Activated CD8-positive, alpha-beta memory T cell treated with anti-CD3 and anti-CD28 coated beads, Interleukin-2, amount 10 ng/mL, durations not matched to agents 7 days and 5 days (primary cell): ENCODE measurements at places on chromosomes 16 and 17.

DNA sequence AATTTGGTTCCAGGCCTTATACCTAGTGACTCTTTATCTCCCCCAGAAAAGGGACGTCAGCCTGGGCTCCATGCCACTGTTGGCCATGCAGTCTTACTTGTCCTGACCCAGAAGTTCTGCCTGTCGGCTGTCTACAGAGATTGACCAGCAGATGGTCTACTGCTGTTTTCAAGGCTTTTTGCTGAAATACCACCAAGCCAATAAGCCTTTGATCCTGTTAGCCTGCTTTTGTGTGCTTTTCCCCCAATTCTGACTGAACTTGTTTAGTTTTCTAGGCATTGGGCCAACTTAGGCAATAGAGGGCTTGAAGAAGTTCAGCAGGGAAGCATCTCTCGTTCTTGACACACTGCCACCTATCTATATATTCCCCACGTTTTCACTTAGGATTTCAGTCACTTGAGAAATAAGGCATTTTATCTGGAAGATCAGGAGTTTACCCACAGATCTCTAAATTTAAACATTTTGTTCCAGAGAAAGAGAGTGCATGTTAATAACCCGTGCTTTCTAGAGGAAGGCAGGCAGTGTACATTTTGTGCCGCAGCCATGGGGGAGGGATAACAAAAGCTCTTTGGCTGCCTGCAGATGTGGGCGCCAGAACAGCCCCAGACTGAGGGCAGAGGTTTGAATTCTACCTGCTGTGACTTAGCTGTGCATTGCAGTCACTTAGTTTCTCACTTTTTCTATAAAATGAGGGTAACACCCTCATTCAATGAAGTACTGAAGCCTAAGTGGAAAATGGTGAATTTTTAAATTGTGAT lies 12.3 kb upstream of the CARMIL2 start:
- no peak overlapping the region for H3K27ac ChIP-seq
- H3K36me3 ChIP-seq: peaks cover 37% of the 10 kb centered on the region
- no peaks in the 10 kb centered on the region for H3K27me3 ChIP-seq
- H3K4me1 ChIP-seq: no peaks in the 10 kb centered on the region
- no peak for DNase-seq

GRCh38 chr17:42632949-42633444 lies 23.5 kb downstream of the TUBG1 start:
- H3K4me1 ChIP-seq: no peaks in the 10 kb centered on the region
- DNase-seq: no peak
- no peaks in the 10 kb centered on the region for H3K36me3 ChIP-seq

GRCh38 chr17:2151358-2152033 lies 96.6 kb downstream of the HIC1 start:
- no peak overlapping the region for H3K4me3 ChIP-seq
- H3K36me3 ChIP-seq: peaks cover 24% of the 10 kb centered on the region
- H3K4me1 ChIP-seq: peaks cover 4% of the 10 kb centered on the region

- peaks cover 20% of the 10 kb centered on the region for H3K4me1 ChIP-seq
- no peak for DNase-seq
- no peak overlapping the region for H3K27ac ChIP-seq
- H3K27me3 ChIP-seq: no peaks in the 10 kb centered on the region
- H3K4me3 ChIP-seq: no peak overlapping the region
- H3K36me3 ChIP-seq: peaks cover 39% of the 10 kb centered on the region
Measured at GRCh38 chr17:45077643-45078042, 16.5 kb downstream of the NMT1 start.

DNA sequence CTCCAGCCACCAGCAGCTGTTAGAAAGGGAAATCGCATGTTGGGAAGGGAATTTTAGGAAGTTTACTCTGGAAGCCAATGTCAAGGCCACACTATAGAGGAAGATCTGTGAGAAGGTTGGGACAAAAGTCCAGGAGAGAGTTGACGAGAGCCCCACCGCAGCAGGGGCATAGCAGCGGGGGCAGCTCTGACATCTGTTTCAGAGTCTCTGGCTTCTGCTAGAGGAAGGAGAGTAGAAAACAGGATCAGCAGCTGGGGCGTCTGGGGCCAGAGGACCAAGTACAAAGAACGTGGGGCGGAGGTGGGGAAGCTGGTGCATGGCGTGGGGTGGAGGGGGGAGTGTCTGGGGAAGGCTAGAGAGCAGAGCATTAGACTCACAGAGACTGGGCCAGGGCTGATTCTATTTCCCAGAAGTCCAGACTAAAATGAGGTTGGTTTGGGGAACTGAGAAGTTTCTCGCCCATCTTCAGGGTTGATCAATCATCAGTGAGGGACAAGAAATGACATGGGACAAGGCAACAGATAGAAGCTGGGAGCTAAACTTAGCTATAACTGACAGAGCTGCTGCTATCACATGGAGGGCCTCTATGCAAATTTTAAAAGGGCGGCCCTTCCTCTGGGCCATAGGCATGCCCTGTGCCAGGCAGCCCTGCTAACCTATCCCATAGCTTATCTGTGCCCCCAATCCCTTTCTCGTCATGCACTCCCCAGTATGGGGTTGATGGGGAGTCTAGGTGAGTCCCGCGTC lies 1.2 kb downstream of the RABEP2 start:
- H3K4me1 ChIP-seq: peaks cover 18% of the 10 kb centered on the region
- H3K27me3 ChIP-seq: no peaks in the 10 kb centered on the region
- H3K36me3 ChIP-seq: peaks cover 4% of the 10 kb centered on the region
- no peak for DNase-seq
- peak overlapping the region; percentile 89 for H3K4me3 ChIP-seq
- H3K27ac ChIP-seq: peak overlapping the region; percentile 96

- peak overlapping the region; percentile 91 for H3K27ac ChIP-seq
- H3K4me3 ChIP-seq: peak overlapping the region; percentile 99
- H3K36me3 ChIP-seq: peaks cover 46% of the 10 kb centered on the region
- H3K27me3 ChIP-seq: peaks cover 6% of the 10 kb centered on the region
Measured at GRCh38 chr16:11254913-11255736, 879 bp downstream of the SOCS1 start.

GRCh38 chr16:80569440-80570105 lies 28.8 kb downstream of the DYNLRB2 start:
- peaks cover 68% of the 10 kb centered on the region for H3K4me1 ChIP-seq
- DNase-seq: peak; percentile 93
- H3K4me3 ChIP-seq: peak overlapping the region; percentile 27

DNA sequence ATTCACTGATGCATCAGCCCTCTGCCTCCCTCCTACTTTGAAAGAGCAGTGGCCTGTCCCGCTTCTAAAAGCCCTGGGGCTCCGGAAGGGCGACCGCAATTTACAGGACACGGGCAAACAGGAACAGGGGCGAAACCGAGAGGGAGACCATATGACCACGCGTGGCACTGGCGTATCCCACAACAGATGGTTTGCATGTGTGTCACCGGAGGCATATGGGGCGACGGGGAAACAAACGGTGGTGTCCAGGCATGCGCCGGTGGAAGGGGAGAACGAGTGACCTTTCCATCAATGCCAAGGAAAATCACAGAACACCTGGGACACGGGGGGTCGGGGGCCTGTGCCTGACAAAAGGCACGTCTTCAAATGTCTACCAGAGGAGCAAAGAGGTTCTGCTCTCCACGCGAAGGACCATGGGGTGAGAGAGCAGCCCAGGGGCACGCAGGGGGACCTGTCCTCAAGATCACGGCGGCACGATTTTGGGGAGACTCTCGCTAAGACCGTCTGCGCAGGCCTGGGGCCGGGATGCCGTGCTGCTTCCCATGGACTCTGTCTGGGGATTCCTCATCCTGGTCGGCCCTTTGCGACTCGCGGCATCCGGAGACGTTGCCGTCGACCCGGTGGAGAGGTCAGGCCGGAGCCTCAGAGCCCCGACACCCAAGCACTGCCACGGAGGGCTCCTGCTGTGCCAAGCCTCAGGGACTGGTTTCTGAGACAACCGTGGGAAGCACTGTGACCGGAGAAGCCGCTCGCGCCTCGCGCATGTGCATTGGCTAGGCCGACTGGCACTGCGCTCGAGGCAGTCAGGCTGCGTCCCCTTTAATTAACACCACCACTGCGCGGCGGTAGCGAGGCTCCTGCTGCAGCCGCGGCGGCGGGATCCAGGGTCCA lies 12.8 kb upstream of the KCNJ18 start:
- no peaks in the 10 kb centered on the region for H3K36me3 ChIP-seq
- H3K4me3 ChIP-seq: no peak overlapping the region
- no peaks in the 10 kb centered on the region for H3K27me3 ChIP-seq
- H3K4me1 ChIP-seq: no peaks in the 10 kb centered on the region
- H3K27ac ChIP-seq: no peak overlapping the region

- no peak overlapping the region for H3K27ac ChIP-seq
- peaks cover 2% of the 10 kb centered on the region for H3K36me3 ChIP-seq
- H3K27me3 ChIP-seq: peaks cover 61% of the 10 kb centered on the region
- DNase-seq: no peak
- H3K4me1 ChIP-seq: peaks cover 8% of the 10 kb centered on the region
Measured at GRCh38 chr16:15857724-15858560, 1.1 kb upstream of the MYH11 start.

- H3K27ac ChIP-seq: no peak overlapping the region
- H3K27me3 ChIP-seq: no peaks in the 10 kb centered on the region
- no peak overlapping the region for H3K4me3 ChIP-seq
- no peaks in the 10 kb centered on the region for H3K36me3 ChIP-seq
- DNase-seq: no peak
Measured at GRCh38 chr17:70820276-70820675, 650.9 kb downstream of the KCNJ2 start.

DNA sequence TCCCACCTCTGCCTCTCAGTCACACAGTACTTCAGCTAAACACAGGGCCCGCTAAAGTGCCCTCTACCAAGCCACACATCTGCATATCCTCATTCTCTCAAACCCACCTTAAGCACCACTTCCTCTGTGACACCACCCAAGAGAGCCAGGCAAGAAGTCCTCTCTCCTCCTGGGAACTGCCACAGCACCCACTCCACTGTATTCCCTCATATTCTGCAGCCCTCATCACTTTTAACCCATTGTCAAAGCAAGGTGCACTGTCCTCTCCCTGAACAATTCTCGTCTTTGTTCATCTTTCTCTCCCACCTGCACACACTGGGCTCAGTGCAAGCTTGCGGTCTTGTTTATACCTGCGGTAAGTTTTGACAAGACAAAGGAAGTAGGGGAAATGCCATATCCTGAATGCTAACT lies 13.6 kb downstream of the CHD9 start:
- peak overlapping the region; percentile 56 for H3K4me3 ChIP-seq
- peaks cover 59% of the 10 kb centered on the region for H3K4me1 ChIP-seq
- peak overlapping the region; percentile 85 for H3K27ac ChIP-seq
- H3K27me3 ChIP-seq: no peaks in the 10 kb centered on the region
- peak; percentile 80 for DNase-seq

GRCh38 chr17:44983563-44983962 lies 15.5 kb upstream of the C1QL1 start:
- no peak for DNase-seq
- peaks cover 2% of the 10 kb centered on the region for H3K36me3 ChIP-seq
- peaks cover 47% of the 10 kb centered on the region for H3K27me3 ChIP-seq
- H3K27ac ChIP-seq: no peak overlapping the region
- H3K4me3 ChIP-seq: no peak overlapping the region

DNA sequence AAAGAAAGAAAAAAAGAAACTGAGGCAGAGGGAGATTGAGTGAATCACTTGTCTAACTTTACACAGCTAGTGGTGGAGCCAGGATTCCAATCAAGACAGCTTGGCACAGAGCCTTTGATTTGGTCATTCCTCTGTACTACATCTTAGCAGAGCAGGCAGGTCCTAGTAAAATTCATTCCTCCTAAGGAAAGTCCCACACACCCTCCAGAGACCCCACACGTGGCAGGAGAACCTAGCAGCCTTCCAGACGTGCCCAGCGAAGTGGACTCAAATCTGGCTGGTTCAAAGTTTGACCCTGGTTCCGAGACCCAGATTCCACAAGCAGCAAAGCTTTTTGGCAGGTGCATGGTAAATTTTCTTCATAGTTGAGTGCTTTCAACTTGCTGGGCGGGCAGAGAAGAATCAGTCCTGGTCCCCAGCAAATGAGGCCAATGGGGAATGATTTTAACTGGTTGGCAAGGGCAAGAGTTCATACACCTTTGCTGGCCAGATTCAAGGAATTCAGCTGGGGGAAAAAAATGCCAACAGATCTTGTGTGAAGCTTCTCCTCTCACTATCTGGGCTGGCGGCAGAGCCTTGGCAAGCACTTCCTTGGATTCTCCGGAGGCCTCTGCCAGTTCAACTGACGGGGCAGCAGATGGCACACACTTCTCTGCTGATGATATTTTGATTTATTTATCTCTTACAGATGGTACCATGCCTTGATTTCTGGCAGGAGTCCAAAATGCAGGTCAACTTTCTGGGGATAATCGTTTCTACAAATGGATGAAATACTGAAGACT lies 82.4 kb downstream of the GSG1L start:
- H3K4me1 ChIP-seq: no peaks in the 10 kb centered on the region
- DNase-seq: peak; percentile 37
- H3K27me3 ChIP-seq: peaks cover 11% of the 10 kb centered on the region
- H3K4me3 ChIP-seq: no peak overlapping the region
- H3K36me3 ChIP-seq: no peaks in the 10 kb centered on the region
- no peak overlapping the region for H3K27ac ChIP-seq

DNA sequence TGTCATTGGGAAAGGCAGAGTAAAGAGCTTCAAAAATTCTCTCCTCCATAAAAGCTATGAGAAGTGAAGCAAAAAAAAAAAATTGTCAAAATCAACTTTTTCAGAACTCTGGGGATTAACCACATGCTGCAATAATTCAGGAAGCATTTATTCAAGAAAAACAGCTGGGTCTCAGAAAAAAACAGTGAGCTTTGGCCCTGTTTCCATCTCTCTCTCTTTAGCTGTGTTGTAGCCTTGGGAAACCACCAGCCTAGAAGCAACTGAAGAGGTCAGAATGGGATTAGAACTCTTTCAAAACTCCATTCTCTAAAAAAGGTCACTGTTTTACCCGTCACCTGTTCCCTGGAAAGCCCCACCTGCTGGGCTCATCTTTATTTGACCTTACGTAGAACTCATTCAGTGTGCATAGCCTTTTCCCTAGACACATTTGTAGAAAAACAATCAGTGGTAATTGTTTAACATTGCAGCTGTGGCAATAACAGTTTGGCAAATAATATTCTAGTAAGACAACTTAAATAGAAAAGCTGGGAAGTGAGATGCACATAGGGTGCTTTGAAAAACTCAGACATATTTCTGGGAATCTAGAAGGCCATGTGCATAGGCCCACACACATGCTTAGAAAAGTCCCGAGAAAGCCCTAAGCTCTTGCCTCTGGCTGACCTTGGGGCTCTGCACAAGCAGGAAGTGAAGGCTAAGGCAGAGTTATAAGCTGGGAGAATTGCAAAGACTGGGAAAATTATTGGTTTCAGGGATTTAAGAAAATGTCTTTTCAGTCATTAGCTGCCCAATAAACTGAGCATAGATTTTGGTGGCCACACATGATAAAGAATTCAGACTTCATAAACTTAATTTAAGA lies 18.0 kb downstream of the SLC5A11 start:
- H3K36me3 ChIP-seq: peaks cover 1% of the 10 kb centered on the region
- no peak for DNase-seq
- no peak overlapping the region for H3K4me3 ChIP-seq
- H3K4me1 ChIP-seq: no peaks in the 10 kb centered on the region
